ENCODE measurements at places on chromosomes 11 and 22.

- no peak for DNase-seq
Observed at GRCh38 chr11:101030692-101031091, 98.9 kb downstream of the PGR start.

DNA sequence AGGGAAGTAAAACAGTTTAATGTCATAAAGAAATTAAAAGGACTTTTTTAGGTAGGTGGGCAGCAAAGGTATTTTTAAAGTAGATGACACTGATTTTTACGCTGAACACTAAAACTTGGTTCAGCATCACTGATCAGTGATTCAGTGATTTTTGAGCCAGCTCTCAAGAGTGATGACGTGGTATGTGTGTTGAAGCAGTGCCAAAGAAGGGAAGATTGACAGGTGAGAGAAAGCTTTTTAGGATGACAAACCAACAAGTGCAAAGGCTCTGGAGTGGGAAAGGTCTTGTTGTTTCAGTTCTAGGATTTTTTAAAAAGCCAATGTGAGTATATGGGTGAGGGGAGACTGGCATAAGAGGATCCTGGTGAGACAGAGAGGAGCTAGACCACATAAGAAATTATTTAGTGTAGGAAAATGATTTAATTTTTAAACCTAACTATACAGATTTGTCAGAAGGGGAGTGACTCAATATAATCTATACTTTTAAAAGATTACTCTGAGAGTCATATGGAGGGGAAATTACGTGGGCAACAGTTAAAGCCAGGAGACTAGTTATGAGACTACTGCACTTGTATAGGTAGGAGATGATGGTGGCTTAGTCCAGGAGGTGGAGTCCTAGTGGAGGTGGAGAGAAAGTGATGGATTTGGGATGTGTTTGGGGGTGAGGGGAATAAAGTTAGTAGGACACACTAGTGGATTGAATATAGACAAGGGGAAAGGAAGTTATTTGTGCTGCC lies 17.6 kb upstream of the CALCB start:
- DNase-seq = no peak

DNA sequence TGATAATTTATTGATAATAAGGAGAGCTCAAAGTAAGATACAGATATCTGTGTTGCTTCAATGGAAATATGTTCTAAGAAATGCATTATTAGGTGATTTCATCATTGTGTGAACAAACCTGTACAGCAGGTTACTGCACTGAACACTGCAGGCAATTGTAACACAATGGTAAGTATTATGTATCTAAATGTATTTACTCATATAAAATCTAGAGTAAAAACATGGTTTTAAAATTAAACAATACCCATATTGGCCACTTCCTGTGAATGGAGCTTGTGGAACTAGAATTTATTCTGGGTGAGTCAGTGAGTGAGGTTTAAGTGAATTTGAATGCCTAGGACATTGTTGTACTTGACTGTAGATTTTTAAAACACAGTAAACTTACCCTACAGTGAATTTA lies 722.9 kb upstream of the RAG2 start:
- no peak for DNase-seq

DNA sequence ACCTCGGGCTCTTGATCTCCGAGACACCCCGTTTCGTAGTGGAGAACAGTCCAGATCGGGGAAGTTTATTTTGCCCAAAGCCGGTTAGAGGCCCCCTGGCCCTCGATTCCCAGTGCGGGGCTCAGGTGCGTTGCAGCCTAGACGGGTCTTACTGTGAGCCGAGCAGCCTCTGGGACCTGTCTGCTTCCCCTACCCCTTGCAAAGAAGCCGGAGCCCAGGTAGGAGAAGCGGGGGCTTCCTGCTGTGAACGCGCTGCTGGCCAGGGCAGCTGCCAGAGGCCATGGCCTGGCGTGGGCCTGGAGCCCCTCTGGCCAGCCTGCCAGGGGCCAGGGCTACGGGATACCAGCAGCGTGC lies 621 bp downstream of the TSPO start:
- DNase-seq = no peak

DNA sequence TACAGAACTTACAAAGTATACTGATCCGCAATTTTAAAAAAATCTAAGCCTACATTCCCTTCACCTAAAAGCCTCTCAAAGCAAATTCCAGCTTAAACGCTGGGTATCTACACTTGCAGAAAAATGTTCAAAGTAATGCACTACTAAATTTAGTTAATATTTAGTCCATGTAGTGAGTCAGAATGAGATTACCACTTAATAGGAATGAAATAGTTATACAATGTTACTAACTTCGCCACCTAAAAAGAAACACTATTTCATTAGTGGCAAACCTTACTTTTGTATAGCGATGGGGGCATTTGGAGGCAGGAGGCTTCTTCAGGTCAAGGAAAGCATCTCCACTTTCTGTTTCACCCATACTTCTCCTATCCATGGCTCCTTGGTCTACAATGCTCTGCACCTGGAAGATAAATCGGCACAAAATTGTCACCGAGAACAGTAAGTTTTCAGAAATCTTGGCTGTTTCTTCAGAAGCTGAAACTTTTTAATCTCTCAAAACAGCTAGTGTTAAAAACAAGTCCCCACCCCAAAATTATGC lies 1.2 kb downstream of the EIF4ENIF1 start:
- no peak for DNase-seq

DNA sequence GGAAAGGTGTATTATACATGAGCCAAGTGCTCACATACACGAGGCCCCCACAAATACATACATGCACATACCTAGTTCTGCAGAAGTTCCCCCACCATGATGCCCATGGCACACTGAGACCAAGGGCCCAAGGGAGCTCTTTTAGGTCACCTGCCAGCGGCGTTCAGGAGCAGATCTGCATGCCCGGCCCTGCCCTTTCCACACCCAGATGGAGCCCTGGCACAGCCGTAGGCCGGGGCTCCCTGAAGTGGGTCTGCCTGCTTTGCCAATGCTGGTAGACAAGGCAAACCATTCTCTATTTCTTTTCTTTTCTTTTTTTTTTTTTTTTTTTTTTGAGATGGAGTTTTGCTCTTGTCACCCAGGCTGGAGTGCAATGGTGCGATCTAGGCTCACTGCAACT lies 21.5 kb downstream of the NFAM1 start:
- DNase-seq = no peak

DNA sequence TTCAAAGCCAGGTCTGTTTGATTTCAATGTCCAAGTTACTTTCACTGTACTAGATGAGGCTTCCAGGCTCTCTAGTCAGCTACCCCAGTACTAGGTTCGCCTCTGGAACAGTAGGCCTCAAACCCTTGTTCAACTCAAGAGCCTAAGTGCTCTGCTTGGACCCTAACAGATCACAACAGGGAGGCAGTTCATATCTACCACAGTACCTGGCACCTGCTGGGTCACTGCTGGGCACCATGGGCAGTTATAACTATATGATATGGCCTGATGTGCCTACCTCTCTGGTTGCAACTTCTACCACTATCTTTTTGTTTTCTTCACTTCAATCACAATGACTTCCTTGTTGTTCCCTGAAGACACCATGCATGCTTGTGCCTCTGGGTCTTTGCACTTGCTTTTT lies 97.1 kb downstream of the RELT start:
- no peak for DNase-seq

DNA sequence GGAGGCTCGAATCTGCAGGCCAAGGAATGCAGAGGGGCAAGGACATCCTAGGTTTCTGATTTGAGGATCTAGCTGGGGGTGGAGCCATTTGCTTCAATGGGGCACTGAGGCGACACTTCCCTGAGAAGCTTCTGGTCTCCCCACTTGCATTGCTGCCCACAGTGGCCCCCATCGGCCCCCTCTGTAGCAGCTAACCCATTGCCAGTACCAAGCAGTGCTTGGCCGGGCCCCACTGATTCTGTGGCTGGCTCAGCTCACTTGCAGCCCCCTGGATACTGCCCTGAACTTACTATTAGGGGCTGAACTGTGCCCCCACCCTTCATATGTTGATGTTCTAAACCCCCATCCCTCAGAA lies 42.9 kb upstream of the SHISAL1 start:
- DNase-seq = no peak

DNA sequence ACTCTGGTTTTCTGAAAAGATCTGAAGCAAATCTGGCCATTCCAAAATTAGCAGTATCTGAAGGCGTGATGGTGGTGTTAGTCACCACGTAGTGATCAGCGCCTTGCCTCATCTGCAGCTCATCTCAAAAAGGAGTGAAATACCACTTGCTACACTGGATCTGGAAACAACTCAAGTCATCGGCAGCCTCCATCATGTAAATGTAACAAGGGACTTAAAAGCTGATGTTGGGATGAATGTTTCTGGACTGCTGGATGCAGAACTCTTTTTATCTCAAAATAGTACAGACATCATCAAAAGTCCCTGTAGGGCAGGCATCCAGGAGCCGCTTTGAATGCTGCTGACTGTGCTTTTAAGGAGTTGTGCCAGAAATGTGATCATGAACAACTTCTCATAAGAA lies 14.1 kb upstream of the APLP2 start:
- no peak for DNase-seq

DNA sequence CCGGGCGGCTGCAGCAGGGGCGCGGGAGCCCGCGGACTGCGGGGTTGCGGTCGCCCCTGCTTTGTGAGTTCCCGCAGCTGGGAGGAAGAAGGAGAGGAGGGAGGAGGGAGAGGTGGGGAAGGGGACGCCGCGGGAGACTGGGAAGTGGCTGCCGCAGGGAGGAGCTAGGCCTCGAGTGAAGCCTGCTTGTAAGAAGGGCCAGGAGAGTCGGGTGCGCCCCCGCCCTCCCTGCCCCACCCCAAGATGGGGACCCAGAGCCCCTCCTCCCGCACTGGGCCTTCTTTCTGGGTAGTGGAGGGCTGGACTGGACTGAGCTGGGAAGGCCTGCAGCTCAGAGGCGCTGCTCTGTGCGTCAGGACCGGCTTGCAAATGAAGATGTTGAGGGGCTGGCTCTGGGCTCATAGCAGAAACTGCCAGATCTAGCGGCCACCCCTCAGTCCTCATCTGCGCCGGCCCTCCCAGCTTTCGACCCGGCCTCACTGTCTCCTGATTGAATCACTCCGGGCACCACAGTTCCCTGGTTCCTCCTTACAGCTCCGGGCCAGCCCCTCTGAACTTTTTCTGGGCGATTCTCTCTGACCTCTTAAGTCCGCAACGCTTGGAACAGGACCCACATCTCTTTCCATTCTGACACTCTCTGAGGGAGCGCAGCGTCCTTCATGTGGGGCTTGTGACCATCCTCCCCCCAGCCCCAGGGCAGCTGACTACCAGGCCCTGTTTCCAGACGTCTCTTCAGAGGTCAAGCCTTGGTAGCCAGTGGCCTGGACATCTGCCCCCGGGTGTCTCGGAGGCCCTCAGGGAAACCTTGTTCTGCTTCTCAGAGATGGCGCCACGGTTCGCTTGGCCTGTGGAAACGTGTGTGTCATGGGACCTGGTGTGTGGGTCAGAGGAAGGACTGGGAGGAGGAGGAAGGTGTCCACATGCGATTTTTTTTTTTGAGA lies 21.9 kb downstream of the SERPINH1 start:
- DNase-seq = no peak

DNA sequence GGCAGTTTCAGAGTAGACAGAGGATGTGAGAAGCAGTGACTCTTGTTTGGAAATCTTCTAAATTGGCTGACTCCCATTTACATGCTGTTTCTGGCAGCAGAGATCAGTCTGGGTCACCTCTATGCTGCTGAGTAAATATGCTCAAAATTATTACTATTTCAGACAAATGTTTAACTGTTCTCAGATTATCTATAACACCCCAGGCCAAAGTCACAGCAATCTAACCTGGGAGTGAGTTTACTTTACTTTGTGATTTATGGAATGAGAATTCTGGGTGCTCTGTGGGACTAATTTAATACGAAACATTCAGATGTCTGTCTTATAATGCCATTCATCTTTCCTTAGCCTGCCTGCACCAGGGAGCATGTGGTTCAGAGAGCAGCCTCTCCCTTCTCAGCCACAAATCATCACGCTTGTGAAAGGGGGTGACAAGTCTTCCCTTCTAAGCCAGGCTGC lies 282.5 kb upstream of the MPPED2 start:
- no peak for DNase-seq

GRCh38 chr11:134519390-134519750 lies 107.3 kb upstream of the B3GAT1 start:
- DNase-seq = no peak

DNA sequence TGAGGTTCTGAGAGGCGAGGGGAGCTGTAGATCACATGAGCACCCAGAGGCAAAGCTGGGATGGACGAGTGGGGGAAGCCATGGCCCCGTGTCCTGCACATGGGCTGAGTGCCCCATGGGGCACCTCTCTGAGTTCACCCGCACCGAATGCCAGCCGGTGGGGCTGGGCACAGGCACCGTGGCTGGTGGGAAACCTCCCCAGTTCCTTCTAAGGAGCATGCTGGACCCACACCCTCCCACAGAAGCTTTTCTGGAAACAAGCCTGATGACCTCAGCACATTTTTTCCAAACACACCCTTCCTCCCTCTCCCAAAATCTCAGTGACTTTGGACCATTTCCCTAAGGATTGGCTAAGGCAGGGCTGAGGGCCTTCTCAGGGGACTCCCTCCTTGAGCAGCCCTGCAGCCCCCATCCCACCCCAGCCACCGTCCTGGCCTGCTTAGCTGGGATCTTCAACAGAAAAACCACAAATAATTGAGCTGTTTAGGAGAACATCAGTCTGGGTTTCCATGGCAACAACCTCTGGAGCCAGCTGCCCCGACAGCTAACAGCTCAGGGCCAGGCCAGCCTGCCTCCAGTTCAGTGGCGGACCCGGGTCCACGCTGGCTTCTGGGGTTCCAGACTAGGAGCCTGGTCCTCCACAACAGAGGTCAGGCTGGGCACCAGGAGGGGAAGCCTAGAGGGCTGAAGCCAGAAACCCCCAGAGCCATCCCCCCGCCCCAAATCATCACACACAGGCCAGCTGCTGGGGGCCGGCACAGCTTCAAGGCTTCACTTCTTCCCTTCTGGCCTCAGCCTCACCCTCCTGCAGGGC lies 18.1 kb upstream of the LINC01488 start:
- DNase-seq = no peak

GRCh38 chr22:29795663-29796062 lies 28.5 kb downstream of the UQCR10 start:
- DNase-seq = no peak

GRCh38 chr22:20566420-20567260 lies 59.2 kb downstream of the MED15 start:
- no peak for DNase-seq

- no peak for DNase-seq
Observed at GRCh38 chr11:23310276-23310675, 450.0 kb upstream of the CCDC179 start.

- no peak for DNase-seq
Observed at GRCh38 chr11:12161603-12162350, 51.4 kb downstream of the MICAL2 start.
